T-helper 1 cell (primary cell): ENCODE measurements at places on chromosomes 4 and X.

- no peak for DNase-seq
Measured at GRCh38 chr4:7429069-7429416, 5.7 kb downstream of the PSAPL1 start.

GRCh38 chrX:102765809-102766208 lies 45.3 kb downstream of the GPRASP3 start:
- no peak for DNase-seq

- no peak for DNase-seq
Measured at GRCh38 chr4:109915385-109916026, 2.8 kb downstream of the EGF start.

DNA sequence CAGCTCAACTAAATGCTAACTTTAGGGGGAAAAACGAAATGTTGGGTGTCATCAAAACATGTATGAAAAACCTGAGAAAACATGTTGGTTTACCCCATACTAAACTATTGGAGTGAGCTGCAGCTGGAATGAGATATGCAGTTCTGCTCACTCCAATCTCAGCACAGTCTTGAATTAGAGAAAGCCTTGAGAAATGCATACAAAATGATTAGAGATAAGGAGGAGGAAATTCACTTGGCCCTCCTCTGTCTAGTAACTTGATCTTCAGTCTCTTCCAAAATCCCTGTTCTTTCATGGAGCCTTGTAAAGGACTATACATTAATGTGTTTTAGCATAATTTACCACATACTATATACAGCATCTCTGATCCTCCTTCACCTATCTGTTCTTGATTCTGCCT lies 3.2 kb upstream of the LRCH2 start:
- DNase-seq: no peak

- no peak for DNase-seq
Measured at GRCh38 chrX:24934279-24934678, 81.5 kb downstream of the ARX start.

GRCh38 chrX:39427906-39428305 lies 626.6 kb downstream of the MID1IP1 start:
- DNase-seq: no peak

- DNase-seq: no peak
Measured at GRCh38 chr4:159551281-159551680, 448.4 kb downstream of the RAPGEF2 start.

DNA sequence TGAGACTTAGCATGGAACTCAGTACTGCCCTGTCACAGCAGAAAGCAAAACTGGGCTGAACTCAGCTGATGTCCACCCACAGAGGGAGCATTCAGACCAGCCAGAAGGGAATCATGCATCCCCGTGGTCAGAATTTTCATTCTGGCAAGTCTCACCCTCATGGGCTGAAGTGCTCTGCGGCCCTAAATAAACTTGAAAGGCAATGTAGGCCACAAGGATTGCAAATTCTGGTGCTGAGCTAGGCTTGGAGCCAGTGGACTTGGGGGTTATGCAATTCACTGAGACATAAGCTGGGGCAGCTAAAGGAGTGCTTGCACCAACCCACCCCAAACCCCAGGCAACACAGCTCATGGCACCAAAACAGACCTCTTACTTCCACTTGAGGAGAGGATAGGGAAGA lies 494.1 kb downstream of the GABRG1 start:
- DNase-seq: no peak

DNA sequence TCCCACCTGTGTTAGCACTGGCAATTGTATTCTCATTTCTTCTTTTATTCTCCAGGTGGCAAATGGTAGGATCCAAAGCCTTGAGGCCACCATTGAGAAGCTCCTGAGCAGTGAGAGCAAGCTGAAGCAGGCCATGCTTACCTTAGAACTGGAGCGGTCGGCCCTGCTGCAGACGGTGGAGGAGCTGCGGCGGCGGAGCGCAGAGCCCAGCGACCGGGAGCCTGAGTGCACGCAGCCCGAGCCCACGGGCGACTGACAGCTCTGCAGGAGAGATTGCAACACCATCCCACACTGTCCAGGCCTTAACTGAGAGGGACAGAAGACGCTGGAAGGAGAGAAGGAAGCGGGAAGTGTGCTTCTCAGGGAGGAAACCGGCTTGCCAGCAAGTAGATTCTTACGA lies 176.9 kb downstream of the PTTG2 start:
- DNase-seq: no peak

DNA sequence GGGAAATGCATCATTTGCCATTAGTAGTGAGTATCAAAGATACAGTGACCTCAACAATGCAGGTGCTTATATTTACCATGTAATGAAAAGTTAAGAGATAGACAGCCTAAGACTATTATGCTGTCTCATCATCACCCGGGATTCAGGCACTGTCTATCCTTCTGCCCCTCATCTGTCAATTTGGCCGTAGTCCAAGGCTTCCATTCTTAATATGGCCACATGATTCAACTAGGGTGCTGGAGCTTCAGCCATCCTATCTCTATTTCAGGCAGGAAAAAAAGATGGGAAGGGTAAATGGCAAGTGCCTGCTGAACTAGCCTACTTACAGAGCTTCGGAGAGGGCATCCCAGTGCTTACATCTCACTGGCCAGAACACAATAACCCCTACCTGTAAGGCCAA lies 196.7 kb upstream of the LNX1 start:
- no peak for DNase-seq

DNA sequence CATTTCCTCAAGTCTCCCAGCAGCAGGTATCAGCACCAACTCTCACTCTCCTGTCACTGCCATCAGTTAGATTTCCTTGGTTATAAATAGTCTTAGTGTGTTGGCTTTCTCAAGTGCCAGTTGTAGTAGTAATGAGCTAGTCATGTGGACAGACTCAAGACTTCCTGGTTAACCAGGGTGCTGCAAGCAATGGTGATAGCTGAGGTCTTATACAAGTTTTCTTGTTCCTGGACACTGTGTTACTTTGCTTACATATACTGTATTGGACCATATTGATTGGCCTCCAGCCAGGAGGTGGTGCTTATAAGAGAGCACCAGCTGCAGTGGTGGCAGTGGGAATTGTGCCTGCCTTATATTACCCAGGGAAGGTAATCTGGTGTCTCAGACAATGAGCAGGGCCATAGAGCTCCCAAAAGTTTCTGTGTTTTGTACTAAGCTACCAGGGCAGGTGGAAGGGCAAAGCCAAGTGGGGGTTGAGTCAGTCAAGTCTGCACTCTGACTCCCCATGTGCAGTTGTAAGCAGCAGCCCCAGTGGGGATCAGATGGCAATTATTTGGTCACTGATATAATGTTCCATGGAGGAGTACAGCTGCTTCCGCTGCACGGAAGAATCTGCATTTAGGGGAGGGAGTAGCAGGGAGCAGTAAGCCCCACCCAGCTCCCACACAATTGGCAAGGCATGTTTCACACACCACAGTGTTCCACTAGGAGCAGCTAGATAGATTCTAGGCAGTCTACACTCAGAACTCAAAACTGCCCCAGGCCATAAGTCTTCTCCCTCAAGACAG lies 24.1 kb upstream of the ZDHHC15 start:
- no peak for DNase-seq

- no peak for DNase-seq
Measured at GRCh38 chr4:126993351-126993750, 639.4 kb upstream of the INTU start.

DNA sequence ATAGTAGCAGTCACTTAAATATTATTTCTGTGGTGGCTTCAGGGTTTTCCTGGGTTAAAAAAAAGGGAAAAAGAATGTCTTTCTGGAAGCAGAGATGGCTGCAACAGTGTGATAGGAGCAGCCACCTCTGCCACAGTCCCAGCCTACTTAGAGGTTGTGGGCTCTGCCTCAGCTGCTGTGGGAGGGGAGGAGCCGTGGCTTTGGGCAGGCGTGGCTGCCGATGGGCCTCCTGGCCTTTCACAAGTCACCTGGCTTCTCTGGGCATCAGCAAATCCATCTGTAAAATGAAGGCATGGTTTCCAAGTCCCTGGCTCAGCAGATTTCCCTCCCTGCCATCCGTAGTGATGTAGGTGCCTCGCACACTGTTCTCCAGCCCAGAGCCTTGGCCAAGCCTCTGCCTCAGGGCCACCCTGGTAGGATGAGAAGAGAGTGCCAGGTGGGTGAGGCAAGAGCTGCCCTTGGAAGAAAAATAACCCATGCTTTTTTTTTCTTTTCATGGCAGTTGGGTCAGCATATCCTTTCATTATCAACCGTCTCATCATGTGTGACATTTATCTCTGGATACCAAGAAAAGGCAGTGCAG lies 66.1 kb downstream of the PTTG2 start:
- no peak for DNase-seq
